HT-29 (cell line): ENCODE measurements at places on chromosomes 1 and 21. TPM values are rescaled to one million over a fixed set of nuclear protein-coding genes. Genes with fewer than 3 reads are reported as not detected.

The FMN2 gene
- not detected in 2 replicates for total RNA-seq

The FAM163A gene
- total RNA-seq: not detected in 2 replicates

The RXFP4 gene
- total RNA-seq: 0.47 and 3.1 TPM in 2 replicates

The GNAT2 gene
- not detected in 2 replicates for total RNA-seq

The COL6A2 gene
- total RNA-seq: not detected in 2 replicates

- DNase-seq: no peak
Measured at GRCh38 chr21:15841856-15842564, 112.2 kb downstream of the USP25 start.

DNA sequence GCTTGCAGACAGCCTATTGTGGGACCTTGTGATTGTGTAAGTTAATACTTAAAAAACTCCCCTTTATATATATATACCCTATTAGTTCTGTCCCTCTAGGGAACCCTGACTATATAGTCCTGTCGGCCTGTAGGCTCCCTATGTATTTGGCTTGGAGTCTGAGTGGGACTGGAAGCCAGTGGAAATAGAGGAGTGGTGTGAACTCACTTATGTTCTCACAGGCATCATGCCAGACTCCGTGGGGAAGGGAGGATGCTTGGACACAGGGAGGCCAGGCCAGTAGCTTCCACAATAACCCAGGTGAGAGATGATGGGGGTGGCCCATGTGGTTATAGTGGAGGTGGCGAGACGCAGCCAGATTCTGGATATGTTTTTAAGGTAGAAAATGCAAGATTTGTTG, 136.7 kb upstream of the SYT6 start:
- no peak for DNase-seq

DNA sequence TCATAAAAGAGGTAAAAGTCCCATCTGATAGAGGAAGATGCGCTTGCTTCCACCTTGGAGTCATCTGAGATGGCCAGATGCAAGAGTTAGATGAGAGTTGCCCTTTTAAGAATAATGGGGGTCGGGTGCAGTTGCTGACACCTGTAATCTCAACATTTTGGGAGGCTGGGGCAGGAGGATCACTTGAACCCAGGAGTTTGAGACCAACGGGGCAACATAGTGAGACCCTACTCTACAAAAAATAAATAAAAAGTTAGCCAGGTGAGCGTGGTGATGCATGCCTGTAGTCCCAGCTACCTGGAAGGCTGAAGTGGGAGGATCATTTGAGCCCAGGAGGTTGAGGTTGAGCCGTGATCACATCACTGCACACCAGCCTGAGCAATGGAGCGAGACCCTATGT, 13.5 kb upstream of the TEDDM1 start:
- no peak for DNase-seq

DNA sequence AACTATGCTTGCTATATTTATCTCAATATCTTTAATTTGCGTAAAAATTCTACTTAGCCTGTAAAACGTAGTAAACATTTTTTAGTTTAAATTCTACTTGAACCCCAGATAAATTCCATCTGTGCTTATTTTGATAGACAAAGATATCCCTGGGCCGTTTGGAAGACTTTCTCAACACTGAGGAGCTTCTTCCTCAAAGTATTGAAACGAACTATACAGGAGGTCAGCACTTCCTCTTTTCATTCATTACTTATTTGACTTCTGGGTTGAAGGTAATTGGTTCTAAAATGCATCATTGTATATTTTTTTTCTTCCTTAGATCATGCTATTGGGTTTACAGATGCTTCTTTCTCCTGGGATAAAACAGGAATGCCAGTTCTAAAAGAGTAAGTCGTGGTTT, 74.7 kb downstream of the HSPA13 start:
- DNase-seq: no peak

DNA sequence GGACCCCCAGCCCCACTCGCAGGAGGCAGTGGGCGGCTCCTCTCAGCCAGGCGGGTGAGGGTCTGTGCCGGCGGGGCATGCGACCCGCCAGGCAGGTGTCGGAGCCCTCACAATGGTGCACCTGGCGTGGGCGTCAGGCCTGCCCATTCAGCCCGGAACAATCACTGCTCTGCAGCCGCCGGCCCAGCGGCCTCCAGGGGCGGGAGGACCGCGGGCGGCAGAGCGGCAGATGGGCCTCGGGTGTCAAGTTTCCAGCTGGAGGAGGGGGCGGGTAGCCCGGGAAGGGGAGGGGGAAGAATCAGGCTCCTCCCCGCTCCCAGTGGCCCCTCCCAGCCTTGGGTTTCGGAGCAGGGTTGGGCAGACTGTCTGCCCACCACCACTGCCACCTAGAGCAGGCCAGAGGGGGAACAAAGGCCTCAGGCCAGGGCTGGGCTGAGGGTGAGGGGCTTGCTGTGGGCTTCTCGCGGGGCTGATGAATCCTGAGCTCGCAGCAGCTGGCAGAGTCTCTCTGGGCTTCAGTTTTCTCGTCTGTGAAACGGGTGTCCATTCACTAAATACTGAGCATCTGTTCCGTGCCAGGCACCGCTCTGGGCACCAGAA, 39.5 kb upstream of the CASZ1 start:
- DNase-seq: peak; percentile 69

DNA sequence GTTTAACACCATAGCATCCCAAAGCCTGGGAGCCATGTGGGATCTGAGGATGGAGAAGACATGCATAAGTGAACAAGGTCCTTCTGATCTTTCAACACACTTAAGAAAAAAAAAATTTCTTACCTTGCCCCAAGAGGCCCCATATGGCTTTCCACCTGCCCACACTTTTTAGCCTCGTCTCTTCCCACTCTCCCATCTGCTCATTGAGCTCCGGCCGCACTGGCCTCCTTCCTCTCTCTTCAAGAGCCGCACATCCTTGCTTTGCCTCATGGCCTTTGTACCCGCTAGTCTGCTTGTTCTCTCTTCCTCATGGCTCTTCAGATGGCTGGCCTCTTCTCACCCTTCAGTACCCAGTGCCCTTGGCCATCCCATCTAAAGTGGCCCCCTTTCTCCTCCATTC, 70.2 kb upstream of the PDE4B start:
- DNase-seq: no peak

DNA sequence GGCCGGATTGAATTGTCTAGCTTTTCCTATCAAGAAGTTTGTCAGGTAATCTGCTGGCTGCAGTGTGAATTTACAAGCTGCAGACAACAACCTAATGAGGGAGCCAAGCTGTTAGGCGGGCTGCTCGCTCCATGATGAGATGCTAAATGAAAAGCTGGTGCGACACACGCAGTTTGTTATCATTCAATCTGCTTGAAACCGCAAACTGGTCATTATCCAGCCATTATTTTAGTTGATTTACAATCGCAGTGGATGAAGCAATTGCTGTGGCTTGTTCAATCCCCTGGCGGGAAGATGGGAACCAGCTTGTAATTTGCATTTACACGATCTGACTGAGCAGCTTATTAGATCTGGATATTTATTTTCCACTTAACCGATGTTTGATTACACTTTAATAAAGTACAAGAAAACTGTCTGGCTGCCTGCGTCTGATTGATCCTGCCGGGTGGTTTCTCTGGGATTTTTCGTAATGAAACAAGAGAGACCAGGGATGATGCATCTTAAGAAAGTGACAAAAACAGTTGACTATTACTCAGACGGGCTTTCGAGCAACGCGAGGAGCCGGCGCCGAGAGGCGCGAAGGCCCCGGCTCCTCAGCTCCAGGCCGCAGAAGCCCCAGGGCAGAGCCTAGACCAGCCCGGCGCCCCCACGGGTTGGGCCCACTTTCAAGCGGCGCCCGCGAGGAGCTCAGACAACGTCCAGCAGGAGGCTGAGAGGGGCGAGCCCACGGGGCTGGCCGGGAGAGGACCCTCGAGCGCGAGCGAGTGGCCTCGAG, 118.0 kb upstream of the BARHL2 start:
- DNase-seq: no peak

DNA sequence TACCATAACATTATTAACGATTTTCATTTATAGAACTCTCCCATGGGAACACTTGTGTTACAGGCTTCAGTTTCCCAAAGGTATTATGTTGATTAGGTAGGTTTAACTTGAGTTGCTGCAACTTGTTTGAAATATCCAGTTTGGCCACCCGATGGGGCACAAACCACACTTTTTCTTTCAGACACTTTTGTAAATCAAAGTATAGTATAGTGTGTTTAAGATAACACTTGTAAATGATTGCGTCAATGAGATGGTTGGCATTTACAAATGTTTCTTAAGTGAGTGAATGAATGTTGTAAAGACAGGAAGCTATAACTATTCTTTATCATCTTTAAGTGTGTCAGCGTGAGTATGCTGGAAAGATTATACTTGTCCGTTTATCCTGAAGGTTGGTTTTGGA, 4.3 kb downstream of the XPR1 start:
- peak; percentile 19 for DNase-seq

- peak; percentile 1 for DNase-seq
Measured at GRCh38 chr1:80593197-80593596, 1207.5 kb upstream of the ADGRL2 start.

DNA sequence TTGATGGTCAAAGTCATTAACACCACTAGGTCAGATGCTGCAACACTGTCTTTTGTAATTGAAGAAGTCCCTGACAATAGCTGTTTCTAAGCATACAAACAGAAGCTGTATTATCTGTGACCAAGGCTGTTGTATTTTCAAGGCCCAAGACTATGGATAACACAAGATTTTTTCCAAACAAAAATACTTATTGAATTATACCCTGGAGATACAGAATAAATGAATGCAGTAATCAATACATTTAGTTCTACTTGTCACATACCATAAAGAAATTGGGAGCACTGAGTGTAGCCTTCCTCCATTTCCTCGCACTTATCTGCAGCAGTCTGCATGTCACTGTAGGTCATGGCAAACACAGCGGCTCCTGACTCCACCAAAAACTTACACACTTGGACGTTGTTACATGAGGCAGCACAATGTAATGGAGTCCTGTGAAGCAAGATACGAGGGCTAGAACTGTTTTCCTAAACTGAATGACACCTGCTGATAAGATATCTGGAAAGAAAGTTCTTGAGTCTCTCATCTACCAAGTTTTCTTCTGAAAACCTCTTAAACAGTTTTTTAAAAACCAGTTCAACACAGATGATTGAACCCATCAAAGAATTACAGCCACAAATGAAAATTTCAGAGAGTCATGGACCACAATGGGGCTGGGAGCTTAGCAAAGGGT, 56.9 kb downstream of the TP53BP2 start:
- DNase-seq: no peak

GRCh38 chr1:44810101-44810761, 1.9 kb downstream of the BTBD19 start:
- peak; percentile 25 for DNase-seq

DNA sequence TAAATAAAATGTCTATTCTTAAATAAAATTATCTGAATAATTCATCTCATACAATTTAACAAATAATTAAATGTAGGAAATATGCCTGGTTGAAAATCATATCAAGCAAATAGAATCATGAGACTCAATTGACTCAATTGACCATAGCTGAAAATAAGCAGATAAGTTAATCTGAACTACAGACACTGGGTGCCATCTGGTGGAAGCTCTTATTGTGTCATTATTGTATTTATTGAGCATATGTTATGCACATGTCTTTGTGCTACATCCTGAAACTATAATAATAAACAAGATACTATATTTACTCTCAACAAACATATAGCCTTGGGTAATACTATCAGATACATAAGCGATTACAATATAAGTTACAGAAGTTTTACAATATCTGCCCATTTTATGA, 41.0 kb downstream of the BRINP3 start:
- peak; percentile 45 for DNase-seq

DNA sequence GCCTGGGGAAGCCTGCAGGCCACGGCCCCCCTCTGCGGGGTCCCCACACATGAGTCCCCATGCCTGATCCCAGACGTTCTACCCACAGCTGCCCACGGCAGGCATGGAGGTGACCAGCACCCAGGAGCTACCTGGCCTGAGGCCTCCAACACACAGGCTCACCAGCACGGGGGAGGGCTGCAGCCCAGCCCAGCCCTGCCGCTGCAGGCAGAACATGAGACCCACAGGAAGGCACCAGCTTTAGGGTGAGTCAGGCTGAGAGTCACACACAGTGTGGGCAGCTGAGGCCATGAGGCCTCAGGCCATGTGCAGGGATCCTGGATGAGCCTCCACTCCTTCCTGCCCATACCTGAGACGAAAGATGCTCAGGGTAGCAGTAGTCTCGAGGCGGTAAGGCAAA, 121.1 kb downstream of the PSMG1 start:
- DNase-seq: no peak

DNA sequence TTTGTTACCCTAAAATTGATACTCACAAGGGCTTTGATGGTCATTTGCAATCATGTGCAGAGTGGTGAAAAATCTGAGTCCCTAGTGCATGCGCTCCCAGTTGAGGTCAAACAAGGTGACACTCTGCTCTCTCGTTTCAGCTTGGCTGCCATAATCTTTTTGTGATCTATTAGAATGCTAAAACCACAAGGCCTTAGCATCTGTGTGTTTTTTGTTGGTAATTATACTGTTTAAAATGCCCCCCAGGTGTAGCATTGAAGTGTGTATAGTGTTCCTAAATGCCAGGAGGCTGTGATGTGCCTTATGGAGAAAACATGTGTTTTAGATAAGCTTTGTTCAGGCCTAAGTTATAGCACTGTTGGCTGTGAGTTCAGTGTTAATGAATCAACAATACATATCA, 89.3 kb downstream of the PLD5 start:
- DNase-seq: no peak

- DNase-seq: no peak
Measured at GRCh38 chr1:204192589-204193352, 3.5 kb downstream of the KISS1 start.

- no peak for DNase-seq
Measured at GRCh38 chr1:200525090-200525987, 95.2 kb downstream of the KIF14 start.
